Activated CD8-positive, alpha-beta memory T cell treated with anti-CD3 and anti-CD28 coated beads for 24 hours (primary cell): ENCODE measurements at places on chromosomes 16 and 17.

GRCh38 chr16:72873853-72874252 lies 174.1 kb downstream of the ZFHX3 start:
- no peak for DNase-seq

DNA sequence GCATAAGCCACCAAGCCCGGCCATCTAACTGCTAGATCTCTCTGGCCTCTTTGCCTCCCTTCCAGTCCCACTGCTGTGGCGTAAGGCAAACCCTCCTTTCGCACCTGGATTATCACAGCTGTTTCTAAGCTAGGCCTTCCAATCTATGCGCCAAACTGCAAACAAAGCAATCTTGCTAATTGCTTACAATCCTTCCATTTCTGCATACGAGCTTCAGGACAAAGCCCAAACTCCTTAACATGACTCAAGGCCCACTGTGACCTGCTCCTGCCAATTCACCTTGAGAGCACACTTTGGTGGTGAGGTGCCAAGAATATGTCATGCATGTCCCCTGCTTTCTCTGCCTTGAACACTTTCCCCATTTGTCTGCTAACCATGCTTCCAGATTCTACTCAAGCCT lies 6.0 kb upstream of the ARL5C start:
- DNase-seq = no peak

- no peak for DNase-seq
Observed at GRCh38 chr16:72876221-72876620, 171.7 kb downstream of the ZFHX3 start.

DNA sequence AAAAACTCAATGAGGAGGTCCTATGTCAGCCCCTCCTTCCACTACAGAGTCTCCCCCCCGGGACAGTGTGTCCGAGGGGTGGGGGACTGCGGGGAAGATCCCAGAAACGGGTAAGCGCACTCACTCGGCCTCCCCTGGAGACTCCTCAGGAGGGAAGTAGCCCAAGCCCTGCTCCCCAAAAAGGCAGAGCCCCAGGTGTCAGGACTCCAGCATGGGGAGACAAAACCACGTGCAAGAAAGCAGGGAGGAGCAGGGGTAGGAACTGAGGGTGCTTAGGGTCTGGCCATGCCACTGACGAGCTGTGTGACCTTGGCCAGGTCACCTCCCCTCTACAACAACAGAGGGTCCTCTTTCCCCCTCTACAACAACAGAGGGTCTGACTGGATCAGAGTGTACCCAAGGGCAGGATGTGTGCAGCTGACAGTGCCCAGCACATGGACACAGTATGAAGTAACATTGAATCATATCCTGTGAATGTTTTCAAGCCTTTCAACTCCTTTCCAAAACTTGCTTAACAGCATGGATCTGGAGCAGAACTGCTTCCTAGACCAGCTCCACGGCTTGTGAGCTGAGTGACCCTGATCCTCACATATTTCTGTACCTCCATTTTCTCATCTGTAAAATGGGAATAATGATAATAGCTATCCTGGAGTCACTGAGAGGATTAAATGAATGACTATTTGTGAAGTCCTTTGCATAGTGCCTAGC lies 2.1 kb upstream of the NAGS start:
- no peak for DNase-seq

DNA sequence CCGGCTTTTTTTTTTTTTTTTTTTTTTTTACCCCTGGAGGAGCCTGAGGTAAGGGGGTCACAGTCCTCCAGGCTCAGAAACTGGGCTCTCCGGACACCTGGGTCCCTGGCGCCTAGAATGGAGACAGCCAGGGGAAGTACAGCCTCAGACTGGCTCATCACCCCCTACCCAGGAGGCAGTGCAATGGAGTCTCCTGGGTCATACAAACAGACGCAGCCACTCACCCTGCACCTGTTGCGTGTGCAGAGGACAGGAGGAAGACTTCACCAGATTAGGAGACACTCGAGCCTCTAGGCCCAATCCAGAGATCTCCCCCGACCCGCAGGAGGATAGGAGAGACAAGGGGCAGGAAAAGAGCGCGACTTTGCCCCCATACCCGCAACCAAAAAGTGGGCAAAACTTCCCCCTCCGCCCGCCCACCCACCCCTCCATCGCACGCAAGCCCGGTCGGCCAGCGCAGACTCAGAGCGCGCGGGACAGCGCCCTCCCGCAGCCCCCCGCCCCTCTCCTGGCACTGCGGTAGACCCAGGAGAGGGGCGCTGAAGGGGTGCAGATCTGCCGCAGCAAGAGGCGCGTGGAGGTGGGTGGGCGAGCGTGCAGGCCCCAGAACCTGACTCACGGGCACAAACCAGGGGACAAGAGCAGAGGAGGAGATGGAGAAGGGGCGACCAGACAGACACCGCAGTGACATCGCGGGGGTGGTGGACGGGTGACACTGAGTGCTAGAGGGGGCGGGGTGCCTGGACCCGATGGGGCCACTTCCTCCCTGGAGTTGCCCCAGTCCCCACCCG lies 900 bp downstream of the HAP1 start:
- no peak for DNase-seq

- no peak for DNase-seq
Observed at GRCh38 chr17:66548659-66549310, 246.4 kb downstream of the PRKCA start.
